GM13976 (cell line): ENCODE measurements at places on chromosomes 12 and 14.

DNA sequence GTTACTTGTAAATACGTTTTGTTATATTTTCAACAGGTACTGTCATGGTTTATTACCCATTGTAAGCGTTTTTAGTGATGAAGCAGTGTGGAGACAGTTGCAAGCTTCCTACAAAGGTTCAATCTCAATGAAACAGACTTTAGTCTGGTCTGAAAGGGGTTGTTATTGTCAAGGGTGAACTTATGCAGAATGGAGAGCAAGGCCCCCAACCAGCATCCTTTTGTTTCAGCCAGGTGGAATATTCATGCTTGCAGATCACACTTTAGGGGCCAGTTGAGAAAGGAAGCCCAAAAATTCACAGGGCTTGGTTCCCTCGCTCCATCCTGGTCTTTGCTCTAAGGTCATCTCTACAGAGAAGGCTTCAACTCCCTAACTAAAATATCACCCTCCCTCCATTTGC lies 103.7 kb downstream of the PRICKLE1 start:
- no peak for DNase-seq

GRCh38 chr12:25245491-25245890 lies 5.2 kb downstream of the KRAS start:
- no peak for DNase-seq

DNA sequence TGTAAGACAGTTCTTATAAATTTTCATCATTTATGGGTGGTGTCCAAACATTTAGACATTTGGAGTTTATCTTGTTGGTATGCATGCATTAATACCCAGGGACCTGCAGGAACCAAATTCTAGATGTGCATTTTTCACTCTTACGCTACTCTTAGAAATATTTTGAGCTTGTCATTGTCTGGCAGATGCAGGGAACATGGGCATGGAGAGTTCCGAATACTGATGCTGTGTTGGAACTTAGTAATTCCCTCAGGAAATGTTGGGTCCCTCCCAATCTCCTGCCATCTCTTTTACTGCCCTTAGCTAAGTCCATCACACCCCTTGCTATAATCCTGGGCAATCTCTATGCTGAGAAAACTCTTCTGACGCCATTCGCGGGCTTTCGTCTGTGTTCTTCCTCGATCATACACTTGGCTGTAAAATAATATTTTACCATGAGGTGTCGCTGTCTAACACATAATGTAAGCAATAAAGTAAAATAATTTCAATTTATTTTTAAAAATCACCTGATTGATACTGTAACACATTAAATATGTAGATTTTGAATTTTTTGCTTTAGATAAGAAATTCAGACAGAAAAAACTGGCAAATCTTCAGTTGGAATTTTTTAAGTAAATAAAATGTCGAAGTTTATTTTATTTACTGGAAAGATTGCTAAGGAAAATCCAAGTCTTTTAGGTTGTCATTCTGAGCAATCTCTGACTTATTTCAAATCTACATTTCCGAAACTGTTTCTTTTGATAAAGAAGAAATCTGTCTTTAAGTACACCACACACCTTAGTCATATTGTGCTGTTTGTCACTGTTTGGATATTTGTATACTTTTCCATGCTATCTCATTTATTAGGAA lies 304.1 kb upstream of the SSTR1 start:
- peak; percentile 16 for DNase-seq

DNA sequence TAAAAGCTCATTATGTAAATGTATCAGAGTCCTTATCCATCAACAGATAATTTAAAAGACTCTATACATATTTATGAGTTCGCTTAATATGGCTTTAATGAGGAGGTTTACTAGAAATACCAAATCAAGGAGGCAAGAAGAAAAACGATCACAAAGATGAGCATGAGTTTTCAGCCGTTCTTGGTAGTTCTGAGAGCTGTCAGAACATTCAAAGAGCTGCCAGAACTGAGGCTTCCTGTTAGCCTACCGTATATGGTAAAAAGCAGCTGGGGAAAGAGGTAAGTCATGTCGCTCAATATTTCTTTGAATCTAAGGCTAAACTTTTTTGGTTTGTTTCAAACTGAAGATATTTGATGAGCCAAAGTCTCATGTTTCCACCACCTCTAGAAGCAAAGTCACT lies 115.3 kb upstream of the PLXNC1 start:
- DNase-seq: no peak
